Neuronal stem cell (in vitro differentiated cells): ENCODE measurements at places on chromosomes 1 and 21.

GRCh38 chr21:46542588-46543124, 62.2 kb downstream of the S100B start:
- H3K27me3 ChIP-seq = no peaks in the 10 kb centered on the region
- DNase-seq = no peak
- H3K4me3 ChIP-seq = no peak overlapping the region
- H3K36me3 ChIP-seq = peaks cover 50% of the 10 kb centered on the region
- no peak overlapping the region for H3K27ac ChIP-seq

GRCh38 chr1:32554288-32554687, 15.1 kb downstream of the ZBTB8A start:
- no peak overlapping the region for H3K4me3 ChIP-seq
- peaks cover 2% of the 10 kb centered on the region for H3K36me3 ChIP-seq

DNA sequence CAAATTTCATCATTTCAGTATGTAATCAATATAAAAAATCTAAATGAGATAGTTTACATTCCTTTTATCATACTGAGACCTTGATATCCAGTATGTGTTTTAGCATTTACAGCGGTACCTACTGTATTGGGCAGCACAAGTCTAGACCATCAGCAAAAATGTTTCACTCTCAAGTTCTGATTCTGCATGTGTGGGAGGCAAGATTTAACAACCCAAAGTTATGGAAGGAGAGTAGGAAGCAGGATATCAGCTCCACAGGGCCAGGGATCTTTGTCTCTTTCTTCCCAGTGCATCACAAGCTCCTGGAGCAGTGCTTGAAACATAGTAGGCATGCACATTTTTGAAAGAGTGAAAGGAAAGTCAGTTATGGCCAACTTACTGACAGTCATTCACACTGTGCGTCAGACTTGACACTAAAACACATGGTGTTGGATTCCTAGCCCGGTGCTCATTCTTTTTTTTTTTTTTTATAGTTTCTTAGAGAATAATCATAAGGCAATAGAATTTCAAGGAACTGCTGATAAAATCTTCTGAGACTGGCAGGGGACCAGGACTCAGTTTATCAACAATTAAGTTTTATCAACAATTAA, 6.1 kb downstream of the TENT5C start:
- peaks cover 56% of the 10 kb centered on the region for H3K27me3 ChIP-seq
- no peak overlapping the region for H3K4me3 ChIP-seq
- peaks cover 8% of the 10 kb centered on the region for H3K4me1 ChIP-seq
- no peak for DNase-seq
- no peaks in the 10 kb centered on the region for H3K36me3 ChIP-seq

GRCh38 chr1:214012418-214012817, 24.6 kb downstream of the PROX1 start:
- peaks cover 28% of the 10 kb centered on the region for H3K4me1 ChIP-seq
- no peaks in the 10 kb centered on the region for H3K27me3 ChIP-seq
- no peak overlapping the region for H3K27ac ChIP-seq
- no peak for DNase-seq
- no peak overlapping the region for H3K4me3 ChIP-seq
- H3K36me3 ChIP-seq = peaks cover 41% of the 10 kb centered on the region

DNA sequence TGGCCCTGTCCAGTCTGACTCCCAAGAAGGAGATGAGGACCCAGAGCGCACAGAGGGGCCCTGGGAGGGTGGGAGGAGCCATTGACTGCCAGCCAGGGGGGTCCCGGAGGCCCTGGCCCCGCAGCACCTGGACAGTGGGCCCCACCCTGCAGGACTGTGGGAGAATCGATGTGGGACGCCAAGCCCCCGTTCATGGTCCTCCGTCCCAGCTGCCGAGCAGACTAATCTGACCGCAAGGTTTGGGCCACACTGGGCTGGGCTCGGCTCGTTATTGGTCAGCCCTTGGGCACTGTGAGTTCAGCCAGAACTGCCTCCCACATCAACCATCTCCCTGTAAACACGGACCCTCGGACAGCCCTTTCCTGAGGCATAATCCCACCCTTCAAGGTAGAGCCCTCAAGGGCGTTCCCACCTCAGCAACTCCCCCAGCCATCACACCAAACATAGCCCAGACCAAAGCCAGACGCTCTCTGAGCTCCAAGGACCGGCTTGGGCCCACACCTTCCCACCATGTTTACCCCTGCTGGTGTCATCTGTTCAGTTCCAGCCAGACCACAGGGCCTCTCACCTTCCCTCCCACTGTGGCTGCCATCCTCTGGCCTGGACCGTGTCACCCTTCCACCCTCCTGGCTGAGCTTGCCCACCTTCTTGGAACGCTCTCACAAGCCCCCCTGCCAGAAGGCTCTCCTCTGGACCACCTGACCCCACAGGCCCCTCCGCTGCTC, 16.2 kb upstream of the POFUT2 start:
- no peak overlapping the region for H3K27ac ChIP-seq
- peaks cover 23% of the 10 kb centered on the region for H3K4me1 ChIP-seq
- DNase-seq = no peak
- H3K4me3 ChIP-seq = no peak overlapping the region
